ENCODE measurements at places on chromosomes 2 and 18. TPM values are rescaled to one million over a fixed set of nuclear protein-coding genes. Genes with fewer than 3 reads are reported as not detected.

RNF152 gene
- total RNA-seq = 22.7 TPM

HOXD12 gene
- total RNA-seq = not detected

OTX1 gene
- total RNA-seq = 2.6 TPM

DYSF gene
- total RNA-seq = 5.5 TPM

AOX1 gene
- total RNA-seq = 3.2 TPM

GRB14 gene
- 0.31 TPM for total RNA-seq

SCYGR4 gene
- total RNA-seq = not detected

SDC1 gene
- total RNA-seq = 475 TPM

HSPE1 gene
- 217 TPM for total RNA-seq

CPLX4 gene
- total RNA-seq = not detected

ANKRD30B gene
- total RNA-seq = not detected

BOK gene
- total RNA-seq = 53.4 TPM

FBLN7 gene
- 2.5 TPM for total RNA-seq
